Dermis microvascular lymphatic vessel endothelial cell (primary cell): ENCODE measurements at places on chromosomes 6 and 20.

DNA sequence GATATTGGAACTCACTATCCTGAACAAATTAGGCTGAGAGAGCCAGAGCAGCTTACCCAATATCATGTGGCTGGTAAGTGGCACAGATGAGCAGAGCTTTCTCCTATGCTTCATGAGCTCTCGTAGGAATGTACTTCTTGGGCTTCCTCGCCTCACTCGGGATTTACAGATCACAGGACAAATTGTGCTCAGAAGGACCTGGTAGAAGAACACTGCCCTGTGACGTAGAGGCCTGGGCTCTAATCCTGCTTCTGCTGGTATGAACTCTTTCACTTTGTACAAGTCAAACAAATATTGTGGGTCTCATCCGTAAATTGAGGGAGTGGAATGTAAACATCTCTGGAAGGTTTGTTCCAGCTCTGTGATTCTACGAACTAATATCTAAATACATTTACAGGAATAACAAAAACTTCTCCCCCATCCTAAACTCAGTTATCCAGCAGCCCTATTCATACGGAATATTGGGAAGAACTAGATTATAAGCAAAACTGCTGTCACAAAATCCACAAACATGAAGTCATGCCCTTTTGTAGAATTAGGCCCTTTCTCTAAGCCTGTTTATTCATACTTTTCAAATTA is 187.6 kb downstream of the CLIC5 start:
- no peak for DNase-seq

GRCh38 chr6:89436226-89436625 is 3.3 kb downstream of the ANKRD6 start:
- peak; percentile 26 for DNase-seq

GRCh38 chr6:164792666-164793065 is 516.7 kb downstream of the C6orf118 start:
- DNase-seq = no peak

- no peak for DNase-seq
Measured at GRCh38 chr6:470901-471448, 79.4 kb downstream of the IRF4 start.

DNA sequence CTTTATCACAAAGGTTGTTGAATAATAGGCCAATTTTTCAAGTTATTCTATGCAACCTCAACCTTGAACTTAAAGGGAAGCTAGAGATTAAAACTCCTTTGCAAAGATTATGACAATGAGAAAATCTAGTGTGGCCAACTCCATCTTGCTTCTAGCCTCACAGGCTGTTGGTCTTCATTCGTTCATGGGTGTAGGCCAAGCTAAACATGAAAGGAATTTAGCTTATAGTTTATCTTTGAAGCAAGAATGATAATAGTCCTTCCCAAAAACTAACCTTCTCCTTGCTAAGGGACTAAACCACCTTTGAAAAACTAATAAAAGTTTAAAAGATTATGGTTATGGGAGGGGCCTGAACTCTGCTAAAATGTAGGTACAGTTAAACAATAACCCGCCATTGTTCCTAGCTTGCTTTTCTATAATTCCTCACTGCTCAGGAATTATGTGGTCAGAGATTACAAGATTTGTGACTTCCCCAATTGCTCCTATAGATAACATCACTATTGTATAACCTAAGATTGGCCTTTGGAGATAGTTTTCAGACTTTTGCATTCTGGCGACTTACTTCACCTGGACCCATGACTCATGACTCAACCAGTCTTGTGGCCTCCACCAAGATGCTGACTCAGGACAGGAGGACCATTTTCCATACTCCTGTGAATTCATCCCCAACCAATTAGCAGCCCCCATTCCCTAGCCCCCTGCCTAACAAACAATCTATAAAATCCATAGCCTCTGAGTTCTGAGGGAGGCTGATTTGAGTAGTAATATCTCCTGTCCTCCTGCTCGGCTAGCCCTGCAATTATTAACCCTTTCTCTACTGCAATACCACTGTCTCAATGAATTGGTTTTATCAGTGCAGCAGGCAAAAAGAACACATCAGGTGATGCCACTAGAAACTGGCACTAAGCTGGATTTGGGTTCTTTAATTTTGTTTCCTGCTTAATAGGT is 154.5 kb downstream of the CD83 start:
- DNase-seq = no peak

DNA sequence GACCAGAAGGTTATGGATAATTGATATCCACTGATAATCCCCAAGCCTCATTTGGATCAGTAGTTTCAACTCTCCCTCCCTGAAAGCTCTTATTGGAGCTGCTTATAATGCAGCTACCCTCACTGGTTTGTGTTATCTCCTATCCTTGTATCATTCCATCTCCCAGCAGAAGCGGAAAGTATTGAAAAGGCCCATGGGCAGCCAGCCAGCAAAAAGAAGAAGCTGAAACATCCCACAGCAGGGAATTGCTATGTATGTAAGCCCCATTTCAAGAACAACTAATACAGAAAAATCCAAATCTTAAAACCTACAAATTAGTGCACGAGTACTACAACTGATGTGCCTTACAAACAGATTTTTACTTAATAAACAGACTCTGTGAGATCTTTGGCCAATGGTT is 269.0 kb upstream of the ECI2 start:
- DNase-seq = no peak
